ENCODE measurements at places on chromosomes 13 and 19. TPM values are rescaled to one million over a fixed set of nuclear protein-coding genes. Genes with fewer than 3 reads are reported as not detected.

C13orf46 gene
- total RNA-seq = 4.5 TPM

WDR87 gene
- total RNA-seq = not detected

UQCR11 gene
- 159 TPM for total RNA-seq

UGGT2 gene
- 0.68 TPM for total RNA-seq

ZNF814 gene
- 12.5 TPM for total RNA-seq

CBY2 gene
- total RNA-seq = not detected

PRTN3 gene
- total RNA-seq = not detected

All from T-helper 2 cell treated with Interferon-gamma antibody and Interleukin-4, amounts not matched to agents 100 ng/mL and 5 ng/mL, for 36 hours (primary cell).